H9 (cell line): ENCODE measurements at places on chromosomes 16 and 17. TPM values are rescaled to one million over a fixed set of nuclear protein-coding genes. Genes with fewer than 3 reads are reported as not detected.

DNA sequence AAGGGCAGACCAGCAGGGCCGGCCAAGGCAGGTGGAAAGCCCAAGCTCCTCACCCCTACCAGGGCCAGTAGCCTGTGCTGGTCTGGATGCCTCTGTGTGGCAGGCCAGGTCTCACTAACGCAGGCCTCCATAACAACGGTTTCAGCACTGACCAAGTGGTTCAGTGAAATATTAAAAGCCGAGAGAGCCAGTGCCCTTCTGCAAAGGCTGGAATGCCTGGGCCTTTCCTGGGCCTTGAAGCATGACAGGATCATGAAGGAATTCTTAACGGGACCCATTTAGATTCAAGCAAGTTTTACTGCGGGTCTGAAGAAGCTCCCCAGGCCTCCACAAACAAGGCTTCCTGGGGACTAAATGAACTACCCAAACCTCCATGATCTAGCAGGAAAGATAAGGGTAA, 16.3 kb downstream of the ADAD2 start:
- DNase-seq, result no peak

DNA sequence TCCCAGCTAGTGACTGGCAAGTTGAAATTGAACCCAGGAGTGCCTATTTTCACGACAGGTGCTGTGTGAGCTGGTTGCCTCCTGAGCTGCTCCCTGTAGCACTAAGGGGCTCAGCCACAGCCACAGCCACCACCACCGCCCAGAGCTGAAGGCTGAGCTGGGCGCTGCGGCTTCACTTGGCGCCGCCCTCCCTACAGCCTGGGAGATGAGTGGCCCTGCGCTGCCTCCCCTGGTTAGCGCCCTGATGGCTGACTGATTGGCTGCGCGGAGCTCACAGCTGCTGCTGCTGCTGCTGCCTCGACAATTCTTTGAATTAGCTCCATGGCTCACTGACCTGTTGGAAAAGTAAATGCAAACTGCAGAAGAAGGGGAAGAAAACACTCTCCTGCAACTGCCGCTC, 91.8 kb upstream of the TMEM132E start:
- DNase-seq, result peak; percentile 64

- no peak for DNase-seq
Measured at GRCh38 chr17:38442548-38442947, 14.3 kb downstream of the ARHGAP23 start.

GRCh38 chr16:87259431-87259830, 57.8 kb downstream of the C16orf95 start:
- no peak for DNase-seq

DNA sequence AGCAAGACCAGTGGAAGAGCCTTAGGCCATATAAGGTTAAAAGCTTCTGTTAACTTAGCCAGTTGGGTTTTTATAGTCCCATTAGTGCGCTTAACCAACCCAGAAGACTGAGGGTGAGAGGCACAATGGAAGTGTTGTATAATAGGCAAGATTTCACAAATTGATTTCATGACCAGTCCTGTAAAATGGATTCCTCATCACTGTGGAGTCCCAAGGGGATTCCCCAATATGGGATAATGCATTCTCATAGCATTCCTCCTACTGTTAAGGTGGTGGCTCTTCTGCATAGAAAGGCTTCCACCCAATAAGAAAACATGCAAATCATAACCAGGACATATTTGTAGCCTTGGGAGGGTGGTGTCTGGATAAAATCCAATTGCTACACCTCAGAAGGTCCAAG, 22.1 kb upstream of the B4GALNT2 start:
- no peak for DNase-seq

GRCh38 chr17:81569986-81570514, 17.9 kb upstream of the FAAP100 start:
- DNase-seq, result no peak

GRCh38 chr16:84159800-84160199, 14.7 kb downstream of the DNAAF1 start:
- no peak for DNase-seq

- no peak for DNase-seq
Measured at GRCh38 chr16:73190688-73191659, 143.0 kb upstream of the ZFHX3 start.

CRISPLD2 gene
- total RNA-seq, result 2.1 and 2.3 TPM in 2 replicates

DNA sequence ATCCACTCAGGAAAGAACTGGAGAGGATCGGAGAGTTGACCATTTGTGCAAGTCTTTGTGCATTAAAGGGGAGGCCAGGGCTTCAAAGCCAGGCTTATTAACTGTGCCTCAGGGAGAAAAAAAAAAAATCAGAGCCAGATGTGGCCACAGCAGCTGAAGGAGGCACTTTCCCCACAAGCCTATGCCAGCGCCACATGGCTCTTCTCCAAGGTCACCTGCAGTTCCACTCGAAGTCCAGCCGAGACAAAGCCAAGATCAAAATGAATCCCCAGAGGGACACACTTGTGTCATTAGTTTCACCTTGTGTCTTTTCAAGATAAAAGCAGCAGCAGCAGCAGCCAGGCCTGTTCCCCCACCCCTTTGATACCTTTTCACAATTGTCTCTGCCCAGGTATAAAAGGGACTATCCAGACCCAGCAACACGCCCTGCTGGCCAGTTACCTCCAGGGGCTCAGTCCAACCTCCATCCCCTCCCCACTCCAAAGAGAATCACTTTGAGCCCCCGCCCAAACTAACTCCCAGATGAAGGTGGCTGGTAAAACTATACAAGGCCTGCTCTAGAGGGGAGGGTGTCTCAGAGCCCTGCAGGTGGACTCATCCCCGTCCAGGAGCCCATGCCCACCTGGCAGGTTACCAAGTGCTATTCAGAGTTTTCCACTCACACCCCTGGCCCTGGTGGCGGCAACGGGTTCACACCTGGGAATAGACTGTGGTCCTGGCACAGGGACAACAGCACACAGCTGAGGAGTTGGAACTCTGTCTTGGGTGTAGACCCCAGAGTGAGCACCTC, 29.2 kb downstream of the AXIN2 start:
- no peak for DNase-seq

GRCh38 chr16:46889245-46889941, 5.2 kb downstream of the GPT2 start:
- DNase-seq, result no peak

EXOC3L1 gene
- total RNA-seq, result 3.1 and 3.3 TPM in 2 replicates

SLC52A1 gene
- 0.15 and 0.17 TPM in 2 replicates for total RNA-seq

CCL16 gene
- total RNA-seq, result not detected in 2 replicates

- DNase-seq, result no peak
Measured at GRCh38 chr16:2032285-2033056, 5.8 kb downstream of the NHERF2 start.

- no peak for DNase-seq
Measured at GRCh38 chr17:49964303-49964768, 4.7 kb upstream of the DLX4 start.

CCL17 gene
- not detected in 2 replicates for total RNA-seq

HOXB4 gene
- not detected in 2 replicates for total RNA-seq

DNA sequence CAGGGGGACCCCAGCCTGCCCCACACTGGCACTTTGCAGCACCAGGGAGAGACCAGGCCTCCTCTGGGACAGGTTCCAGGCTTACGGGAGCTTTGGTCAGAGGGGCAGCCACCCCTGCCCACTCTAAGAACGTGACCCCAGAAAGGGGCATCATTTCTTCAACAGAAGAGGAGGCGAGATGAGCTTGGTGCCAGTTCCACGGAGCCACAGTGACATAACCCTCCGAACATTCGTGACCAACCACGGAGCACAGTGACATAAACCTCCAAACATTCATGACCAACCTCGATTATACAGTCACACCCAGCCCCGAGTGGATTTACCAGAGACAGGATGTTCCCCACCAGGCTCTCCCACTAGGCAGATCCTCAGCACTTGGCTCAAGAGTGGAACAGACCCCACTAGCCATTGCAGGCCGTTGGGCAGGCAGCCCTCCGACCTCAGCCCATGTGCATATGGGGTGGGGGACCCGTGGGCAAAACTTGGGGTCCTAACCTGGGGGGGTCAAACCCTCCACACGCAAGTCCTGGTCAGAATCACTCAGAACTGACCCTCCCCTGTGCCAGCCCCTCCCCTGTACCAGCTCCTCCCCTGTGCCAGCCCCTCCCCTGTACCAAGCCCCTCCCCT, 112.9 kb downstream of the METRNL start:
- DNase-seq, result no peak

- DNase-seq, result no peak
Measured at GRCh38 chr16:88784856-88785105, 239 bp downstream of the PIEZO1 start.

GPR179 gene
- total RNA-seq, result not detected in 2 replicates

GRCh38 chr17:73547790-73548189, 96.5 kb downstream of the SDK2 start:
- no peak for DNase-seq

FOXJ1 gene
- total RNA-seq, result 3.7 and 4.0 TPM in 2 replicates

DNA sequence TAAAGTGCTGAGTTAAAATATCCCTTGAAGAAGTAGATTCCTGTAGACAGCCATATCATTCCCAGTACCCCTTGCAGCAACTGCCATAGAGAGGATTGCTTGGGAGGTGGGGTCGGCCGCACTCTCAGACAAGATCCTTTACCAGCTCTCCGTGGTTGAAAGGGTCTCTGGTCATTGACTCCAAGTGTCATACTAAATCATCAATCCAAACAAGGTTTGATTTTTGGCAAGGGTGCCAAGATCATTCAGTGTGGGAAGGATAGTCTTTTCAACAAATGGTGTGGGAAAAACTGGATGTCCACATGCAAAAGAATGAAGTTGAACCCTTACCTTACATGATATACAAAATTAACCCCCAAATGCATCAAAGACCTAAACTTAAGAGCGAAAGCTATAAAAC, 21.8 kb downstream of the TBX2 start:
- DNase-seq, result no peak

AGRP gene
- not detected in 2 replicates for total RNA-seq

- no peak for DNase-seq
Measured at GRCh38 chr17:57337390-57337789, 81.1 kb downstream of the MSI2 start.

SYT17 gene
- total RNA-seq, result 2.6 and 3.0 TPM in 2 replicates

GRCh38 chr16:24507959-24508480, 31.3 kb upstream of the RBBP6 start:
- DNase-seq, result no peak

TSPAN10 gene
- total RNA-seq, result 1.2 and 1.4 TPM in 2 replicates

GRCh38 chr16:19071811-19072777, 4.7 kb downstream of the COQ7 start:
- peak; percentile 72 for DNase-seq

DNA sequence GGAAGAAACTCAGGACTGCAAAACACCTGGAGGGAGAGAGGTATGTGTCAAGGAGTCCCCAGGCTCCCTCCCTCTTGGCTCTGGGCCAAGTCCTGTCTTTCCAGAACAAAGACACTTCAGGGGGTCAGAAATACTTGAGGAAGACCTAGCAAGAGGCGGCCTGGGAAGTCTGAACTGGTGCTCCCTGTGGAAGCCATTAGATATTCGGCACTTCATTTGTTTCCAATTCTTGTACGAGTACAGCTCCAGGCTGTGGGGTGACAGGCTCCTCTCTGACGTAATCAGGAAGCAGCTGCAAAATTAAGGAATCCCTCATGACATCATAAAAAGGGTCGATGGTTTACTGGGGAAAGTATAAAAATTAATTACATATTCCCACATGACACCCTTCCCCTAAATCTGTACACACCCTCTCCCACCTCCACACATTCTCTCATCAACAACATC, 108.7 kb downstream of the SMG6 start:
- peak; percentile 95 for DNase-seq

DNA sequence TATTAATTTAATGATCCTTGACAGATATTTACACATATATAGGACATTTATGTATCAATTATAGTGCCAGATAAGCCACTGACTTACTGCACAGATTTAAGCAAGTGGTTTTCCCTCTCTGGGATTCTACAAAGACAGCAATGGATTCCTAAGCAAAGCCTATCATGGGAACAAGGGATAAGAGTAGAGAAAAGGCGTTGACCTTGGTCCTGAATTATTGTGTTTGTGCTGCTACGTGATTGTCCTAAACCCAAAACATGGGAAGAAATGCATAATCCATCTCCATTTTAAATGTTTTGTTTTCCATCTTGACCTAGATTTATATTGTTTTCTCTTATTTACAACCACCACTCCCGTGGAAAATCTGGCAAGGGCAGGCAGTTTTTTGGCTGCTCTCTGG, 14.0 kb downstream of the SLFN11 start:
- DNase-seq, result no peak

GRCh38 chr17:4886830-4887229, 12.5 kb upstream of the C17orf107 start:
- no peak for DNase-seq

- DNase-seq, result peak; percentile 100
Measured at GRCh38 chr17:7023576-7024401, 939 bp downstream of the BCL6B start.

STAT3 gene
- total RNA-seq, result 82.1 and 83.2 TPM in 2 replicates

- no peak for DNase-seq
Measured at GRCh38 chr17:82561429-82562035, 42.0 kb downstream of the FOXK2 start.

IL34 gene
- total RNA-seq, result 4.2 and 4.4 TPM in 2 replicates

DNA sequence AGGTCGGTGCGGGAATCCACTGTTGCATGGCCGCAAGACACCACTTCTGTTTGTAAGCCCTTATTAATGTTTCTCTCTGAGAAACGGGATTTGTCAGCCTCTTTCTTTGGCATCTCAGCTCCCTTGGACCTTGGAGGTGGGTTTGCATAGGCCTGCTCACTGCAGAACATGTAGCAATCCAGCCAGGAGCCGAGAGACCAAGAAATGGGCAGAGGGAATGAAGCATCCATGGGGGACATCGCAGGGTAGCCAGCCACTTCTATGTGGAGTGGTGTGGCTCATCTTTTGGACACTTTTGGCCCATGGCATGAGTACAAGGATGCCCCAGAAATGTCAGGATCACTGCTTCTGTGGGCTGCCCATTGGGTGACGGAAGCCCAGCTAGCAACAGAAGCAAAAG, 79.4 kb downstream of the GSG1L start:
- DNase-seq, result no peak

DNA sequence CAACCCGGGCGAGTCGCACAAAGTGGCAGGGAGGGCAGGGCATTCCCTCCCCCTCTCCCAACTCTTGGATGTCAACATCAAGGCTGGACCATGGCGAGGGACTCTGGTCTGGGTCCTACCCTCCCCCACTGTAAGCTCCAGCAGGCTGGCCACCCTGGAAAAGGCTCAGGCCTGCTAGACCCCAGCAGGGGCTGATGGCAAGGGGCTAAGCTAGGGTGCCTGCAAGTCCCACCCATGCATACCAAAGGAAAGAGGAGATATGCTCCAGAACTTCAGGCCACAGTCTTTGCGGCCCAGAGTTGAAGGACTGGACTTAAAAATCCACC, 19.9 kb downstream of the ST3GAL2 start:
- DNase-seq, result no peak

DNA sequence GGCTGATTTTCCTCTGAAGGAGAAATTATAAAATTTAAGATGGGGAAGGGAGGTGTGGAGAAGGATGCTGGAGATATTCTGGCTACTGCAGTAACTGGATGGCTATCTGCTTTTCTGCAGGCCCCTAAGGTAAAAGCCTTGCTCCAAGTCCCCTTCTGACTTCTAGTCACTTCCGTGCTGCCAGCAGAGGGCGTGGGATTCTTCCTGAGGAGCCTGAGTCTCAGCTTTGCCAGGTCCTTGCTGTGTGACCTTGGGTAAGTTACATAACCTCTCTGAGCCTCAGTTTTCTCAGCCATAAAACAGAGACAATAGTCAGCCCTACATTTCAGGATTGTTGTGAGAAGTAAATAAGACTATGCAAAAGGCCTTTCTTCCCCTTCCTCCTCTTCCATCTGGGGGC, 24.3 kb upstream of the TMEM220 start:
- peak; percentile 87 for DNase-seq

C17orf67 gene
- total RNA-seq, result 0.88 and 1.0 TPM in 2 replicates

- DNase-seq, result no peak
Measured at GRCh38 chr17:2462481-2462880, 49.2 kb downstream of the METTL16 start.
